Suppressor macrophage (primary cell): ENCODE measurements at places on chromosomes 13 and 19.

- DNase-seq = no peak
These were observed 392 bp upstream of the ARHGAP33 start for GRCh38 chr19:35775046-35775297.

- peak; percentile 40 for DNase-seq
These were observed 107.8 kb downstream of the EDNRB start for GRCh38 chr13:77810878-77811277.

DNA sequence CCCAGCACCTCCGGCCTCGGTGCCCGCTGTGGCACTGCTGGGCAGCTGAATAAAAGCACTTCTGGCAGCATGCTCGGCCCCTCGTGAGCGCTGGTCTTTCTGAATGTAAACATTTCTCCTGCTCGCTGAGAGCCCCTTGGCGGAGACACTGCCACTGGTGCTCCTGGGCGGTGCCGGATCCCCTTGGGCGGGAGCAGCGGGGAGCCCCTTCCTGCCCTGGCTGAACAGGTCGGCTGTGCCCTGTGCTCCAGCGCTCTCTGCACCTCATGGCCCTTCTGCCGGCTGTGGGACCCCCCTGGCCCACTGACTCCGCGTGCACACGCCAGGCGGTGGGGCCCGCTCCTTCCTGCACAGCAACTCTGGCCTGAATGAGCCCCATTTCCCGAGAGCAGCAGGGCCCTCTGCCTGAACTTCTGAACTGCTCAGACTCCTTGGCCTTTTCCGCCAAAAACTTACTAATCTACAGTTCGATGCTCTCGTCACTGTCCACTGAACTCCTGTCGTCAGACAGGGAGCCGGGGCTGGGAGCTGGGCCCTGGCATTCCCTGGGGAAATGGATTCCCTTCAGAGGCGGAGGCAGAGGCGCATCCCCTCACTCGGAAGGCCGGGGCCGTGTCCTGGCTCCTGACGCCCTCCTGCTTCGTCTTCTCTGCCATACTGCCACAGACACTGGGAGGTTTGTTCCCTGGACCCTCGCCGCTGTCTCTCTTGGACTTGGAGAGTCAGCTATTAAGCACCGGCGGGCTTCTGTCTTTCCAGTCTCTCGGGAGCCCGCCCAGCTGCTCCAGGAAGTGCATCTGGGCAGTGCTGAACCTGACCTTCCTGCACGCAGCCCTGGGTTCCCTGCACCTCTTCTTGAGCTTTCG is 14.2 kb downstream of the RB1 start:
- DNase-seq = peak; percentile 21

- peak; percentile 98 for DNase-seq
These were observed at the start of gene MAST3 for GRCh38 chr19:18097217-18097992. Gene MAST3 (plus strand): TSS chr19:18097778. CDS start chr19:18097793, 15 bp downstream.

DNA sequence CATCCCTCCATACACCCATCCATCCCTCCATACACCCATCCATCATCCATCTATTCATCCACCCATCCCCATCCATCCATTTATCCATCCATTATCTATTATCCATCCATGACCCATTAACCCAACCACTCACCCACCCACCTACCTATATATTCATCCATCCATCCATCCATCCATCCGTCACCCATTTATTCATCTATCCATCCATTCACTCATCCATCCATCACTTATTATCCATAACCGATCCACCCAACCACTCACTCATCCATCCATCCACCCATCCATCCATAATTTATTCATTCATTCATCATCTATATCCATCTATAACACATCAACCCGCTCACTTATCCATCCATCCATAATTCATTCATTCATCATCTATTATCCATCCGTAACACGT is 28.7 kb upstream of the PTPRS start:
- DNase-seq = no peak

GRCh38 chr19:10752237-10752912 is 34.5 kb downstream of the DNM2 start:
- DNase-seq = no peak

- no peak for DNase-seq
These were observed 13.7 kb downstream of the ILF3 start for GRCh38 chr19:10667867-10668266.

GRCh38 chr13:95783747-95784146 is 106.8 kb downstream of the DNAJC3 start:
- no peak for DNase-seq

GRCh38 chr19:11378319-11379189 is 4.1 kb downstream of the SWSAP1 start:
- DNase-seq = no peak

- no peak for DNase-seq
These were observed 174.6 kb upstream of the RNF113B start for GRCh38 chr13:98351636-98352035.

- DNase-seq = no peak
These were observed 7.4 kb downstream of the SHFL start for GRCh38 chr19:10093295-10094186.

DNA sequence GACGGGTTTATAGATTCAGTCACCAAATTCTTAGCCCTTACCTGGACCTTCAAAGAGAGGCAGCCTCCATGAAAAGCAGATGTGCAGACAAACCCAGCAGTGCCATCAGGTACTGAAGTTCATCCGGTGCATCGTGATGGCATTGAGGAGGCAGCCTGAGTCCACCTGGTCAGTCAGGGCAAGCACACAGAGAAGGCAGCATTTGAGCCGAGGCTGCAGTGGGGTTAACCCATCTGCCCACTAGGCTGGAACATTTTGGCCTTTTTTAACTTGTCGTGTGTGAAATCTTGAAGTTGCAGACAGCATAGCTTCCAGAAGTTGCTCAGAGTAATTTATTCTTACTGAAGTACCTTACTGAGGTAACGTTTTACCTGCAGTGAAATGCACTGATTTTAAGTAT is 4.9 kb downstream of the LMO7 start:
- no peak for DNase-seq

DNA sequence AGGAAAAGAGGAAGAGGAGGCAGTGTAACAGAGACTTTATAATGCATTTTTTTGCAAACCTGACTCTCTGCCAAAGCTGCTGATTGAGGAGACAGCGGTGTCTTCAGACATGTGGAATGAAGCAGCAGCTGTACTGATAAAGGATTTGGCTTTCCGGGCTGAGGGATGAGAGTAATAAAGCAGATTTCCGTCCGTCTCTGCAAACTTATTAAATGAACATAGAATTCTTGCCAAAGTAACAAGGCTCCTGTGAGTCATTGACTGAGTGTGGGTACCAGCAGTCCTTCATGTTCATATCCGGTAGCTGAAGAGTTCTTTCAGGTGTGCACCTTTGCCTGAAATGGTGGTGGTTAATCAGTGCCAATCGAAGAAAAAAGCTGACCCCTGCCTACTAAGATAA is 112.6 kb downstream of the LIG4 start:
- DNase-seq = no peak

- DNase-seq = no peak
These were observed 40.7 kb upstream of the SPATA13 start for GRCh38 chr13:24119626-24120508.

DNA sequence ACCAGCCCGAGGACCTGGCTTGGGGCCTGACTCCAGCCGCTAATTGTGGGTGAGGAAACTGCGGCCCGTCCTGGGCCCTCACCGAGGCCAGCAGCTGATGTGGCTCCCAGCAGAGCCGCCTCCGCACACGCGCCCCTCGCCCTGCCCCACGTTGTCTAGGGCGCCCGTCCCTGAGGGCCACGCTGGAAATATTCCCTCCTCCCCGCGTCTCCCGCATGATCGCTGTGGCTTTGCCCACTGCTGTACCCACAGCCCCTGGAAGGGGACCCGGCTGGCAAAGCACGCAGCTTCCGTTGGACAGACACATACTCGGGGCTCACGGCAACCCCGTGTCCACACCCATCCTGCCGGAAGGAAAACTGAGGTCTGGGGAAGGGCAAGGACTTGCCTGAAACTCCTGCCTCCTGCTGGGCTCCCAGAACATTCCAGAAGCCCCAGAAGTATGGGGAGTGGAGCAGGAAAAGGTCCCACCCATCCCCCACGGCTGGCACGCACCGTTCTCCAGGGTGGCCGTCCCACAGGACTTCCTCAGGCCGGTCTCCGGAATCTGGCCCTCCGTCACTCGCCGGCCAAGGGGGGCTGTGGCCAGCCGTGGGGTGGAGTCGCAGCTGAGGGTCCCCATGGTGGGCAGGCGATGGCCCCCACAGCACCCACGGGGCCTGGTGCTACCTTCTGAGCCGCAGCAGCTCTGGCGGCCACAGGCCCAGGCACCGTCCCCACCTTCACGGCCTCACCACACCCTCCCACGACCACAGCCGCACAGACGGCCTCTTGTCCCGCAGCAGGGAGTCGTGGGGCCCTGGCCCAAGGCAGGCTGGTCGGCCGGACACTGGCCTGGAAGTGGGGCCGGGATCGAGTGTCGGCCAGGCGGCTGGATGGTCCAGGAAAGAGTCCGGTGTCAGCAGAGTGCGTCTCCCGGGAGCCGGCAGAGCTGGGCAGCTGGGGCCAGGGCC is 13.6 kb upstream of the SHC2 start:
- DNase-seq = no peak

DNA sequence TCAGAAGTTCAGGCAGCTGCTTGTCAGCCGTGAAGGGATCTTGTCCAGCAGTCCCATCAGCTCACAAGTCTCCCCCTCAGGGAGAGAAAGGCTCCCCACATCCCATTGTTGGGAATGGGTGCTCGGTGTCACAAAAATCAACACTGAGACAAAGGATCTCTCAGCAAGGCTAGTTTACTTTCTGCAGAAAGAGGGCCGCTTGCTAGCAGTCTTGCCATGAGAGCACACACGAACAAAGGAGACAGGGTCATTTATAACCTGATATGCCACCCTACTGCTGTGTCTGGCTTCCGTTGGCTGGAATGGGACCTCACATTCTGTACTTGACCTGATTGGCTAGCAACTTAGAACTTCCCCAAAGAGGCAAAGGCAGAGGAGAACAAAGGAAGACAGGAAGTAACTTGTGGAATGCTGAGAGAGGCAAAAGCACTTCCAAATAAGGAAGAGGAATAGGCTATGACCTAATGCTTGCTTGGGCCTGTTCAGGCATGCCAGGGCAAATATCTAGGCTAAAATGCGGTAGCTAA is 8.7 kb upstream of the IGFL3 start:
- peak; percentile 88 for DNase-seq

GRCh38 chr19:15107061-15108010 is at the start of gene SYDE1:
Gene SYDE1 (plus strand): TSS chr19:15107401. CDS start chr19:15107434, 33 bp downstream.
- DNase-seq = no peak

DNA sequence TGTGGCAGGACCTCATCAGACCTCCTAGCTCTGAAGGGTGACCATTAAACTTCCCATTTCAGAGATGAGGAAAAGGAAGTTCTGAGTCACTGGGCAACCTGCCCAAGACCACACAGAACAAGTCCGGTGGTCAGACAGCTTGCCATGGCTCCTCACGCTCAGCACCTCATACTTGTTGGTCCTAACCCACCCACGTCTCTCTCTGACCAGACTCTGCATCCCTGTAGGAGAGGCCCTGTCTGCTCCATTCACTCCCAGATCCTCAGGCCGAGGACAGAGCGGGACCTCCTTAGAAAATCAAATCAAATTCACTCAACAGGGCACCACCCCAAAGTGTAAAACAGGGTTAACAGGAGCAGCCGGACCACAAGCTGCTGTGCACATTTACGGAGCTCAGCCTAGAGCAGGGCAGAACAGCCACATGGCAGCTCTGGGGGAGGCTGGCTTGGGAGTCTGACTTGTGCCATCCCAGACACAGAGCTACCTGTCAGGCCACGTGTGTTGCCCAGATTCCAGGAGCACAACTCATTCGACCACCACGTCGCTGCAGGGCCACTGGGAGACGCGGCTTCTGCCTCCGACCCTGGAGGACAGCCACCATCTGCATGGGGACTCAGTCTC is 1.7 kb downstream of the MIER2 start:
- peak; percentile 98 for DNase-seq

DNA sequence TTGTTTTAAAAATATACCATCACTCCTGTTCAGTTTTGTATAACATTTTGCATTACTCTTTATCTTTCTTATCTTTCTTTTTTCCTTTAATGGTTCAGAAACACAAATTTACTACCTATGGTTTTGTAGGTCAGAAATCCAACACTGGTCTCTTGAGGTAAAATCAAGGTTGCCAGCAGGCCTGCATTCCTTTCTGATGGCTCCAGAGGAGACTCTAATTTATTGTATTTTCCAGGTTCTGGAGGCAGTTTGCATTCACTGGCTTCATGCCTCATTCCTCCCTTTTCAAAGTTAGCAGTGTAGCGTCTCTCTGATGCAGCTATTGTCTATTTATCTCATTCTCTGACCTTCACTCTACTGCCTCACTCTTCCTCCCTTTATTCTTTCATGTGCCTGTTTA is 767.4 kb downstream of the SLITRK6 start:
- no peak for DNase-seq

- DNase-seq = no peak
These were observed 20.9 kb upstream of the DCUN1D2 start for GRCh38 chr13:113511361-113511760.

- no peak for DNase-seq
These were observed 1.3 kb downstream of the LSR start for GRCh38 chr19:35249848-35250711.

DNA sequence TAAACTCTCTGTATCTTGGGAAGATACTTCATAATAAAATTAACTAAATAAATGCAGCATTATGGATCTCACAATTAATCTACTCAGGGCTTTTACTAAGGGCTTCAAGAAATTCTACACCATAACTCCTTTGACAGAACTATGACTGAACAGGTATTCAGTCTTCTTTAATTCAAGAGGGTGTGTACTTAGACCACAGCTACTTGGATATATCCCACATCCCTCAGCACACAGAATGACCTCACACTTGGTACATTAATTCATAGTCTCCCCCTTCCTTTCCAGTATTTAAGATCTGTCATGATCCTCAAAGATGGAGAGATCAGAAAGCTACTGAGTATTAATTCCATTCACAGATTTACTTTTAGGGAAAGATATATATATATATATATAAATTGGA is 11.6 kb downstream of the DIAPH3 start:
- no peak for DNase-seq

DNA sequence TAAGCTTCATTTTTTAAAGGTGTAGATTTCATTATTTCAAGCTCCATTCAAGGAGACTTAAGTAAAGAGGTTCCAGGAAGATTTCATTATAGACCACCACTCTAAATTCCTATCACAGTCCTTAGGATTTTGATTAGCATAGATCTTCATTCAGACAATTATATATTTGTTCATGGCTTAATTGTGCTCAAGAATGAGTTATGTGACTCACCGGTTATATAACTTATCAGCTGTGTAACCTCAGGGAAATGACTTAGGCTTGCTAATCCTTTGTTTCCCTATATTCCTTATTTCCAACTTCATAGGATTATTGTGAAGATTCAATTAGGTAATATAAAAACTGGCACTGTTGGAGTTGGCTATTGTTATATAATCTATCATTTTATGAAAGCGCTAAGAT is 632.8 kb upstream of the SPRY2 start:
- DNase-seq = no peak

DNA sequence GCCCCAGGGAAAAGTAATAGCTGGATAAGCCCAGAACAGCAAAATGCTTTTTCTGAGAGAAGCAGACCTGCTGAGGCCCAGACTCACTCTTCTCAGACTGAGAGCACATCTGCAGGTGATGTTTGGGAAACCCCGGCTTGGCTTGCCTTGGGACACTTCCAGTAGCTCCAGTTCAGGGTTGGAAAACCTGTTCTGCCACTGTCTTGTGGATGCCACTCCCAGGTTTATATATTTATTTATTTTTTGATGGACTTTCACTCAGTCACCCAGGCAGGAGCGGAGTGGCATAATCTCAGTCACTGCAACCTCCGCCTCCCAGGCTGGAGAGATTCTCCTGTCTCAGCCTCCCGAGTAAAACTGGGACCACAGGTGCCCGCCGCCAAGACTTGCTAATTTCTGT is 8.0 kb upstream of the SMARCA4 start:
- no peak for DNase-seq

- DNase-seq = peak; percentile 64
These were observed 3.3 kb downstream of the GPX4 start for GRCh38 chr19:1106841-1107660.

GRCh38 chr19:48060381-48060780 is 16.5 kb upstream of the CABP5 start:
- no peak for DNase-seq
